OCI-M1 (cell line): ENCODE measurements at places on chromosomes 16 and 17.

DNA sequence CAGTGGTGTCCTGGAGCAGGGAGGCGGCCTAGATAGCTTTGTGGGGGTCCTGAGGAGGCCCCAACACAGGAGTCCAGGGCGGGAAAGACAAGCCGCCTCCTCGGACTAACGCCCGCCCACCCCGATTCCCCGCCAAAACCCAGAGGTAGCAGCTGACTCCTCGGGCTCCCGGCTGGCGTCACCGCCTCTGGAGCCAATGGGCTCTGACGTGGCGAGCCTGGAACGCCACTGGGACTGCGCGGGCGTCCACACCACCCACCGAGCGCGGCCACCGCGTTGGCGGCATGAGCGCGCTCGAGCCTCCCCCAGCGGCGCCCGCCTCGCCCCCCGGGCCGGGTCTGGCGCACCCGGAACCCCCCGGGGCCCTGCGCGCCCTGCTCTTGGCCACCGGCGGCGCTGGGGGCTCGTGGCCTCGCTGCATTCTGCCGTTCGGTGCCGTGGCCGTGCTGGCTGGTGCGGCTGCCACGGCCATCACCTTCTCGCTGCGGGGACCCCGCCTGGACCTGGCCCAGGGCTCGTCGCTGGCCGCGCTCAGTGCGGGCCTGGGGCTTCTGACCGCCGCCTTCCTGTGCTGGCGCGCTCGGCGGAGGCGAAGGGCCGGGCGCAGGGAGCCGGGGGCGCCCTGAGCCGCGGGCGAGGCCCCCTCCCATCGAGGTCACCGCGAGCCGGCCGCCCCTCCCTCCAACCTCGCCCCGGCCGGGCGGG lies 3.4 kb upstream of the NTN3 start:
- peak; percentile 79 for DNase-seq

DNA sequence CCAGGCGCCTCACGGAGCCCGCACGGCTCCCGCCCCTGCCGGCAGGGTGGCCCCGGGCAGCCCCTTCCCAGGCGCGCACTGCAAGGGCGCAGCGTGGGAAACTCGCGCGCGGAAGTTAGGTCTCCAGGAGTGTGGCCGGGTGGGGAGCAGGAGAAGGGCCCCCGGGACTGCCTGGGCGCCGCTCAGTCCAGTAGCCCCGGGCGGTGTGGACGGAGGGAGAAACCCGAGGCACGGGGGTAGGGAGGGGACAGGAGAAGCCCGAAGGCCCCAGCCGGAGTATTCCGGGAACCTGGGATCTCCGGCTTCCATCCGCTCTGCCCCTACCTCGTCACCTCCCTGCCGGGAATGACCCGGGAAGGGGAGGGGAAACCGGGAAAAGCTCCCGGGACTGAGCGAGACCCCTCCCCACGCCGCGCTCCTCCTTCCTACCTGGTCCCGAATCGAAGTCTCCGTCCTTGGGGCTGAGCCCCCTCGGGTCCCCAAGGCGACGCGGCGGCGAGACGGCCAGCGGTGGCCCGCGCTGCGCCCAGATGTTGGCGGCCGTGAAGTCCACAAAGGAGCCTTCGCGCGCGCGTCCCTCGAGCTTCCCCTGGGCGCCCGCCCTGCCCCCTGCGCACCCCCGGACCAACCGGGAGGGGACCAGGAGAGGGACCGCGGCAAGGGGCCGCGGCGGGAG lies 418 bp downstream of the SOCS3 start:
- peak; percentile 59 for DNase-seq

DNA sequence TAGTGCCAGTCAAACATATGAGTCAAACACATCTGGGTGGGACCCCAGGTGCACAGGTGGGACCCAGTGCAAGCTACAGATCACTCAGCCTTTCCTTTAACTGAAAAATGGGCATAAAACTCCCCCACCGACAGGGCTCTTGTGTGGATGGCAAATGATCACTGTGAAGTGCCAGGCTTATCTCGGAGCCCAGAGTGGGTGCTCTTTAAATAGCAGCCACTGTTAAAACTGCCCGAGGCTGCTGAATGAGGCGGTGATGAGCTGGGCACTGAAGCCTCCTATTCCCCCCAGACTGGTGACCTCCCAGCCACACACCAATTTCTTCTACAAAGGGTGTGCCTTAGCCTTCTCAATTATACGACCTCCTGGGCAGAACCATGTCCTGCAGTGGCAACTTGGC lies 433.8 kb downstream of the SLC39A11 start:
- no peak for DNase-seq

- no peak for DNase-seq
Measured at GRCh38 chr16:17316005-17316404, 154.8 kb downstream of the XYLT1 start.

DNA sequence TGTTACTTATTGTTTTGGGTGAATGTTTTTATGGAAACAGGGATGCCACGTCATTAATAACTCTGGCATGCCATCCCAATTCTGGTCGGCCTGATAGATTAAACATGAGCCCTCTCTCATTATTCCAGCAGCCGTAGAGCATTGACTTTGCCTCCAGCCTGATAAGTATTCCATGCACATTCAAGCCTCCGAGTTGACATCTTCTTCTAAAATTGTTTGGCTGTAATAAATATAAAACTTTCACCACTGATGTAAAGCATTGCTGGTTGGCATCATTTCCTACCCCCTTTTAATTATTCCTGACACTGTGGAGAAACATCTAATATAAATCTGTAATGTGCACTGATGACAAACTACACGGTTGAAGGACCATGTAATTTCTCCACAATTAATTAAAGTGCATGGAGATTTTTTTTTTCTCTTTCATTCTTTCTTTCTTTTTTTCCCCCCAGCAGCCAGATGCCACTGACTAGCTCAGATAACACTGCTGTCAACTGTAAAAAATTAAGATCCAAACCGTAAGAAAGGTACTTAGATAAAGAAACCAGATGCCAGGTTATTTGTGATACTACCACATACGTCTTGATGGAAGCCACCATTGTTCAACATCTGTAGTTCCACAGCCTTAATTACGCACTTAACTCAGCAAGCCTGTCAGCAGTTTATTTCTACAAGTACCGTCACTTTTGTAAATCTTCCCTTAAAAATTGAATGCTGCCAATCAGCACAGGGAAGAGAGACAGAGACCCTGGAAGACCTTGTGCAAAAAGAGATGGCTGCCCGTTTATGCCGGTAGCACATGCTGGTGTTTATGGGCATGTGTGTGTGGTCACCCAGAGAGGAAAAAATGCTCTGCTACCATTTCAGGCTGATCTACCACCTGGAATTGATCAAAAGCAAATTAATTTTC lies 237.7 kb downstream of the IRX3 start:
- no peak for DNase-seq
